ENCODE measurements at places on chromosomes 5 and 9.

- H3K27me3 ChIP-seq = peaks cover 100% of the 10 kb centered on the region
- H3K27ac ChIP-seq = no peak overlapping the region
- no peak for DNase-seq
- H3K4me3 ChIP-seq = no peak overlapping the region
- peaks cover 6% of the 10 kb centered on the region for H3K4me1 ChIP-seq
Observed at GRCh38 chr5:146342882-146343865, 4.5 kb downstream of the POU4F3 start.

- no peak for DNase-seq
- H3K4me3 ChIP-seq = no peak overlapping the region
- no peak overlapping the region for H3K27ac ChIP-seq
- H3K4me1 ChIP-seq = no peaks in the 10 kb centered on the region
- H3K27me3 ChIP-seq = peaks cover 33% of the 10 kb centered on the region
Observed at GRCh38 chr5:160263326-160263855, 34.1 kb downstream of the FABP6 start.

DNA sequence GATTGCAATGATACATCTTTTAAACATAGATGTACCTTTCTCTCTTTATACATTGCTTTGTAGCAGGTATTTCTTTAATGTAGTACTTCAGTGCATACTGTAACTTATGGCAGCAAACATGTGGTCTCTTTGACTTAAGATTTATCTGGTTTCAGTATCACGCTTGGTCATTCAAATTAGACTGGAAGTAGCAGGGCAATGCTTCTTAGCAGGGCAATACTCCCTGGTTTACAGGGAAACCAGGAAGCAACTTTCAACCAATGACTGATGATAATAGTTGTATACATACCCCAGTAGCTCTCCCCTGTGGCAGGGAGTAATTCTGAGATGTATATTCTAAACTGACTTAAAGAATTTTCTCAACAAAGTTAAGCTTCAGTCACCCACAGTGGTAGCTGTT, 761.1 kb upstream of the CDH10 start:
- no peak for DNase-seq
- H3K4me3 ChIP-seq = no peak overlapping the region
- H3K36me3 ChIP-seq = no peaks in the 10 kb centered on the region
- no peaks in the 10 kb centered on the region for H3K4me1 ChIP-seq
- no peak overlapping the region for H3K27ac ChIP-seq
- no peaks in the 10 kb centered on the region for H3K27me3 ChIP-seq

- no peaks in the 10 kb centered on the region for H3K36me3 ChIP-seq
- no peaks in the 10 kb centered on the region for H3K4me1 ChIP-seq
- H3K27ac ChIP-seq = no peak overlapping the region
- H3K4me3 ChIP-seq = no peak overlapping the region
Observed at GRCh38 chr9:122134822-122135528, 24.6 kb downstream of the NDUFA8 start.

DNA sequence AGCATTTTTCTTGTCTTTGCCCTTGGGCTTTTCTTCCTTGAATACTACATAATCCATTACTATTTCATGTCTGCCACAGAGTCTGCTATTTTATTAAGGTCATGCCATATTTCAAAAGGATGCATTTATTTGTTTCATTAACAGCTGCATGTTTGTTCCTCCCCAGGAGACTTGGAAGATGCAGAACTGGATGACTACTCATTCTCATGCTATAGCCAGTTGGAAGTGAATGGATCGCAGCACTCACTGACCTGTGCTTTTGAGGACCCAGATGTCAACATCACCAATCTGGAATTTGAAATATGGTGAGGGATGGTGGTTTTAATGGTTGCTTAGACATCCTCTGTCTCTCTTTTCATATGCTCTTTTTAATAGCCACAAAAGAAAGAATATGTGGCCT, 4.0 kb downstream of the IL7R start:
- DNase-seq = no peak
- peaks cover 48% of the 10 kb centered on the region for H3K4me1 ChIP-seq
- peak overlapping the region; percentile 74 for H3K4me3 ChIP-seq
- H3K36me3 ChIP-seq = peaks cover 96% of the 10 kb centered on the region
- H3K27me3 ChIP-seq = no peaks in the 10 kb centered on the region
- H3K27ac ChIP-seq = peak overlapping the region; percentile 100

DNA sequence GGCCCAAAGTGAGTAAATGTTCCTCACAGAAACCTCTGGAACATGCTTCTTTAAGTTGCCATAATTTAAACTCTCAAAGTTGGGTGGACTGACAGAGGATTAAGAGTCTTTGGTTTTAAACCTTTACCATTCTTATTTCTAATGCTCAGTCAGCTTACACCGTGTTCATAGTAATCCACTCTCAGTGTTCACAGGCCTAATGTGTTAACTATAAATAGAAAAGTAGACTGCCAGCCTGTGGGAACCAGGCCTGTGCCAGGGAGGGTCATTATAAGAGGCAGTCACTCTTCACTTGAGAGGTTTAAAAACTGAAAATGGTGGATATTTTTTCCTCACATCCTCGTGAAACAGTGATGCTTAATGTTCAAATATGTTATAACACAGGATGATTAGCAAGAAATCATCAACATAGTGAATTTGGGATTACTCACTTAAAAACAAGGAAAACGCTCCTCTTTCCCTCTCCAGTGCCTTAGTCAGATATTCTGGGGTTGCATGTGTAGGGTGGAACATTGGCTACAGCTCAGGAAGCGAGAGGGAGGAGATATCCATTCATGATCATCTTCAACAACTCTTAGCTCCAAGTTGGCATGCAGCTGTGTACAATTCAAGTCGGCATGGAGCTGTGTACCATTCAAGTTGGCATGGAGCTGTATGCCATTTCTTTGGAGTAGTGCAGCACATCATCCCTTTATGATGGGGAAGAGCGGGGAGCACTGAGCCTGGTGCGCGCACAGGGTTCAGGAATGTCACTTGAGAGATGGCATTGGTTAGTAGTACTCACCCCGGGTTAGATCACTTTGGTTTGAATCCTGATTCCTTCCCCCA, 65.8 kb downstream of the KIAA1958 start:
- H3K4me1 ChIP-seq = no peaks in the 10 kb centered on the region
- peak overlapping the region; percentile 20 for H3K27ac ChIP-seq
- DNase-seq = no peak
- no peaks in the 10 kb centered on the region for H3K27me3 ChIP-seq
- no peaks in the 10 kb centered on the region for H3K36me3 ChIP-seq

GRCh38 chr9:5611321-5612184, 17.4 kb upstream of the RIC1 start:
- H3K4me1 ChIP-seq = peaks cover 4% of the 10 kb centered on the region
- no peak for DNase-seq
- no peak overlapping the region for H3K27ac ChIP-seq
- H3K4me3 ChIP-seq = no peak overlapping the region

GRCh38 chr5:139836469-139837208, 41.0 kb downstream of the PSD2 start:
- no peak overlapping the region for H3K27ac ChIP-seq
- no peak for DNase-seq
- no peaks in the 10 kb centered on the region for H3K36me3 ChIP-seq
- peaks cover 73% of the 10 kb centered on the region for H3K27me3 ChIP-seq
- H3K4me3 ChIP-seq = no peak overlapping the region

DNA sequence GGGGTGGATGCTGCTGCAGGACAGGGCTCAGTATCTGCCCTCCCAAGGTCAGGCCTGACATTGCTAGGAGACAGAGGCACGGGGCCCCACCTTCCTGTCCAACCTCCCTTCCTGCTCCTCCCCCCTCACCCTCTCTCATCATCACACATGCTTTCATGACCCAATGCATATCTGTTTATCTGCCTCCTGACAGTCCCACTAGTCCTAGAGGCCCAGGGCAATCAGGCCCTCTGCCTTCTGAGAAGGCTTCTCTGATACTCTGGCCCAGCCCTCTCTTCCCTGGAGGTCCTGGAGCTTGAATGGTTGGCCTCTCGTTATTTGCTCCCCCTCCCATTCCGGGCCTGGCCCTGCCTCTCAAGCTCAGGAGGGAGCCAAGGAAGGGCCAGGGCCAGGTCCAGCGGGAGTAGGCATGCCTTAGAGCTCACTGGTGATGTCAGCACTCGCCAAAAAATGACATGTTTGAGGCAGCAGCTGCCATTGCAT, 90.6 kb upstream of the SAP30L start:
- no peak for DNase-seq
- peaks cover 42% of the 10 kb centered on the region for H3K4me1 ChIP-seq
- H3K27ac ChIP-seq = peak overlapping the region; percentile 59
- H3K27me3 ChIP-seq = no peaks in the 10 kb centered on the region
- H3K36me3 ChIP-seq = peaks cover 13% of the 10 kb centered on the region
- no peak overlapping the region for H3K4me3 ChIP-seq
